ENCODE measurements at places on chromosomes 5 and 9.

GRCh38 chr5:132677191-132677590, 3.4 kb downstream of the IL4 start:
- H3K36me3 ChIP-seq = no peaks in the 10 kb centered on the region
- H3K27me3 ChIP-seq = no peaks in the 10 kb centered on the region
- H3K4me1 ChIP-seq = no peaks in the 10 kb centered on the region
- DNase-seq = no peak

DNA sequence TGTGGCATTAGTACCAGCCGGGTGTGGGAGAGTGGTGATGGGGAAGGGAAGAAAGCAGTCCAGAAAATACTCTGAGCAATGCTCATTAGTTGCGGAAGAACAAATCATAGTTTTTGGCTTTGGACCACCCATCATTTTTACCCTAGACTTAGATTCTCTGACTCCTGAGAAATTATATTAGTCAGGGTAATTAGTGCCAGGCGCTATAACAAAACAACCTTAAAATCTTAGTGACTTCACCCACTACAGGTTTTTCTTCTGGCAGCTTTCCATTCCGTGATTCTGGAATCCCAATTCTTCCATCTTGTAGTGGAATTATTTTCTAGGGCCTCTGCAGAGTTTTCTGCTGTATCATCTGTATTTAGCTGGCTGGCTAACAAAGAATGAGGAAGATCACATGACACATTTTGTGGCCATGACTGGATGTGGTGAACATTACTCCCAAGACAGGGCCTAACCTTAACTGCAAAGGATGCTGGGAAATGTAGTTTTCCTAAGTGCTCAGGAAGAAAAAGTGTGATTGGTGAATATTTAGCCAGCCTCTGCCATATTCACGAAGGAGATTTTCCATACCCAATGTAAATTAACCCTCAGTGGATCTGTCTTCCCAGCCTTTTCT, 373.0 kb upstream of the MEF2C start:
- no peak overlapping the region for H3K4me3 ChIP-seq
- no peaks in the 10 kb centered on the region for H3K27me3 ChIP-seq
- no peaks in the 10 kb centered on the region for H3K36me3 ChIP-seq
- no peaks in the 10 kb centered on the region for H3K4me1 ChIP-seq

GRCh38 chr5:91162534-91163381, 220.4 kb downstream of the ARRDC3 start:
- peaks cover 6% of the 10 kb centered on the region for H3K4me1 ChIP-seq
- peak; percentile 75 for DNase-seq
- peak overlapping the region; percentile 31 for H3K27ac ChIP-seq
- no peaks in the 10 kb centered on the region for H3K27me3 ChIP-seq

DNA sequence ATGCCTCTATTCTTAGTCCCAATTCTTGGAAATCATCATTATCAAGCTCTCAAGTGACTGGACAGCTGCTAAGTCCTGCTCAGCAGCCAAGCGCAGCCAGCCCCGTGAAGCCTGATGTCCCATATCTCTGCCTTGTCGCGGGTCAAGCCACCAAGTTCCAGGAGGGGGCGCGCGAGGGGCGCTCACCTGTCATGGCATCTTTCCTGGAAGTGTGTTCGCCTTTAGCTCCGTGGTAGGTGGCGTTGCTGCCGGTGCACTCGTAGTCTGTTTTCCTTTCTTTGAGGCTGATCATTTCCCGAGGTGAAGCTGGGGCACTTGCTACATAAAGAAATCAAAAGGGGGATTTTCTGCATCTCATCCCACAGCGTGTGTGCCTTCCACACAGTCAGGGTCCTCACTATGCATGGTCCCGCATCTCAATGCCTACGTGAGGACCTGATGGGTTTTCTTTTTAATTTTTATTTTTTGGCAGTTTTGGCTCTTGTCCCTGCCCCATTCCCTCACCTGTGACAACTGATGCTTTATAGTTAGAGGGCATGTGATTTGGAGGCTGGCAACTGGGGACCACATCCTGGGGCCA, 227.0 kb upstream of the DAP start:
- H3K27me3 ChIP-seq = peaks cover 7% of the 10 kb centered on the region
- no peak overlapping the region for H3K4me3 ChIP-seq
- H3K27ac ChIP-seq = no peak overlapping the region

- peaks cover 47% of the 10 kb centered on the region for H3K27me3 ChIP-seq
- H3K36me3 ChIP-seq = no peaks in the 10 kb centered on the region
Observed at GRCh38 chr5:174706997-174707572, 17.3 kb upstream of the MSX2 start.

GRCh38 chr5:34657988-34658387, 1.9 kb downstream of the RAI14 start:
- H3K4me3 ChIP-seq = peak overlapping the region; percentile 85
- peak overlapping the region; percentile 98 for H3K27ac ChIP-seq
- peaks cover 12% of the 10 kb centered on the region for H3K27me3 ChIP-seq
- H3K36me3 ChIP-seq = peaks cover 2% of the 10 kb centered on the region
- H3K4me1 ChIP-seq = peaks cover 17% of the 10 kb centered on the region

DNA sequence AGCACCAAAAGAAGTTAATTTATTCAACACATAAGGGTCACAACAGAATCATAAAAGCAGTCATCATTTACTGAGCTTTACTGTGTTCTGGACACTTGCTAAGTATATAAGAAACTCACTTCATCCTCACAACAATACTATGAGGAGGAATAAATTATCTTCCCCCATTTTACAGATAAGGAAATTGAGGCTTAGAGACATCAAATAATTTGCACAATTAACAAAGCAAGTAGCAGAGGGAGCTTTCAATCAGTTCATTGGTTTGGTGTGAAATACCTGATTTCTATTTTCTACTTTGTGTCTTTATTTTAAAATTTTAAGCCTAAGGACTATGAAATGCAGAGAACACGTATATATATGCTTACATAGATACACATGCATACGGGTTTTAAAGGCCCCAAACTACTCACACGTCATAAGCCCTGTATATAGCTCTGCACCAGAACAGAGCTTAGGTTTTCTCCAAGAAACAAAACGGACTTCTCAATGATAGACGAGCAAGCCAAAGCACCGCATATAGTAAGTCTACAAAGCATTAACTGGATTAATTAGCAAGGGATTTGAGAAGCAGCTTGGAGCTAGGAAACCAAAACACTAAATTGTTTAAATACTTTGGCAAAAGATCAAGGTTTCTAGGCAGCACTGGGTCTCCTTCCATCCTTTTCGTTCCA, 95.6 kb downstream of the DENND1A start:
- no peak overlapping the region for H3K27ac ChIP-seq
- peak; percentile 18 for DNase-seq
- H3K27me3 ChIP-seq = no peaks in the 10 kb centered on the region
- peaks cover 7% of the 10 kb centered on the region for H3K4me1 ChIP-seq
- H3K4me3 ChIP-seq = no peak overlapping the region

DNA sequence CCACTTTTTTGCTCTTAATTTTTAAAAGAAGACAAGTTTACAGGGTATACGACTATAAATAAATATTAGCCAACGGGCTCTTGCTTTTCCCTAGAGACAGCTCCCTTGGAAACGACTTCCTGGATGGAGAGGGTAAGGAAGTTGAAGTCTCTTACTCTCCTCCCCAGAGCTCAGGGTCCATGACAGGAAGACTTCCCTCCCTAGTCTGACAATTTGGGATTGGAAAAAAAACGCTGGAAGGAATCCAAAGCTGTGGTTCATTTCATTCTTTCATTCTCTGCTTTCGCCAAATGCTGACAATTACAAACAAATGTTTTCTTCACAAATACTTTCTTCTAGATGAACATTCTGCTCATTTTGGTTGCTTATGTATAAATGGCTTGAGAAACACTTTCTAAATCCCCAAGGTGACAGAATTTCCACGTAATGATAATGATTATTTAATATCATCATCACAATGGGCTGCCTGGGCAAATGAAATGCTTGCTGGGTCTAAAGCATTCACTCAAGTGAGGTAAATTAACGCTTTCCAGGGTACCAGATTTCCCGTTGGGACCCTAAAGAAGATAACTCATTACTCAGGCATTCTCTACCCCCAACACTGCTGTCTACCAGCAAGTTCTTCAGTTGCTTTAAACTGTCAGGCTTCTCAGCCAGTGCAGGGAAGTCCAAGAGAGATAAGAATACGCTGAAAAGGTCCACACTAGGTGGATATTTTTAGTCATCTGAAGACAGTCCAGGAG, 139.8 kb upstream of the SLC30A5 start:
- no peaks in the 10 kb centered on the region for H3K27me3 ChIP-seq
- no peak overlapping the region for H3K4me3 ChIP-seq
- no peak overlapping the region for H3K27ac ChIP-seq

GRCh38 chr5:164909673-164910072, 1404.3 kb downstream of the MAT2B start:
- no peaks in the 10 kb centered on the region for H3K4me1 ChIP-seq
- no peaks in the 10 kb centered on the region for H3K36me3 ChIP-seq
- H3K27ac ChIP-seq = no peak overlapping the region
- no peaks in the 10 kb centered on the region for H3K27me3 ChIP-seq

DNA sequence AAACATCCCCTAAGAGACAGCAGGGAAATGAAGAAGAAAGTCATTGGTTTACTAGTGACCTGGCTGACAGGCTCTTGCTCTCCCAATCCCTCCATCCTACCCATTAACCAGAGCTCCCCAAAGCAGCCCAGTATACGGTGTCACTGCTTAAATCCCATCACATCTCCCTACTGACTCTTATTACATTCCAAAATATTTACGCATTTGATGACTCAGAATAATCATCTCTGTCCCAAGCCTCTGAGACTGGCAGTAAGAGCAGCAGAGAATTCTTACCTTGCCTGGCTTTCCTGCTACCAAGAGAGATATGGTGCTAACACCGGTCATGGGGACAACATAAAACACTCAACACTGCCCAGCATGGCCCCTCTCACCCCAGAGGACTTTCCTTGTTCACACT, 20.2 kb upstream of the WHRN start:
- no peak overlapping the region for H3K27ac ChIP-seq
- H3K36me3 ChIP-seq = no peaks in the 10 kb centered on the region
- no peak overlapping the region for H3K4me3 ChIP-seq
- H3K27me3 ChIP-seq = peaks cover 7% of the 10 kb centered on the region

- H3K36me3 ChIP-seq = no peaks in the 10 kb centered on the region
- DNase-seq = no peak
- no peaks in the 10 kb centered on the region for H3K4me1 ChIP-seq
- H3K27me3 ChIP-seq = no peaks in the 10 kb centered on the region
- no peak overlapping the region for H3K27ac ChIP-seq
Observed at GRCh38 chr5:33641744-33642505, 201.2 kb downstream of the TARS1 start.

DNA sequence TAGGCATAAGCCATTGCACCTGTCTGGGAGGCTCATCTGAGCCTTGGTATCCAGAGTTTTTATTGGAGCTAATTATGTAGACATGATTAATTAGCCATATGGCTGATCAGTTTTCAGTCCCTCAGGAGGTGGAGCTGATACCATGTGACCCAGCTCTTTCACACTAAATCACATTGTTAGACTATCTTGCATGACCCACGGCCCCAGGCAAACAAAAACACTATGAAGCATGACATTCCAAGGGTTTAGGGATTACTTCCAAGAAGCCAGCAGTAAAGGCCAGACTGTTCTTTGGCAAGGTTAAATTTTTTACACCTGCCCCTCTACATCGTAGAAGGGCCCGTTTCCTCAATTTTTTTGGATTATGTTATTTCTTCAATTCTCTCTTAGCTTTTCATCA, 5.0 kb upstream of the C5orf24 start:
- no peak overlapping the region for H3K4me3 ChIP-seq
- no peak overlapping the region for H3K27ac ChIP-seq
- H3K27me3 ChIP-seq = no peaks in the 10 kb centered on the region

GRCh38 chr9:136562746-136563495, 17.1 kb upstream of the NOTCH1 start:
- no peaks in the 10 kb centered on the region for H3K27me3 ChIP-seq
- H3K27ac ChIP-seq = no peak overlapping the region
- DNase-seq = no peak
- H3K36me3 ChIP-seq = no peaks in the 10 kb centered on the region
- H3K4me3 ChIP-seq = no peak overlapping the region

- no peak overlapping the region for H3K27ac ChIP-seq
- peaks cover 7% of the 10 kb centered on the region for H3K36me3 ChIP-seq
- DNase-seq = peak; percentile 52
- H3K4me3 ChIP-seq = no peak overlapping the region
- peaks cover 10% of the 10 kb centered on the region for H3K4me1 ChIP-seq
Observed at GRCh38 chr5:15577831-15578230, 77.9 kb downstream of the FBXL7 start.

DNA sequence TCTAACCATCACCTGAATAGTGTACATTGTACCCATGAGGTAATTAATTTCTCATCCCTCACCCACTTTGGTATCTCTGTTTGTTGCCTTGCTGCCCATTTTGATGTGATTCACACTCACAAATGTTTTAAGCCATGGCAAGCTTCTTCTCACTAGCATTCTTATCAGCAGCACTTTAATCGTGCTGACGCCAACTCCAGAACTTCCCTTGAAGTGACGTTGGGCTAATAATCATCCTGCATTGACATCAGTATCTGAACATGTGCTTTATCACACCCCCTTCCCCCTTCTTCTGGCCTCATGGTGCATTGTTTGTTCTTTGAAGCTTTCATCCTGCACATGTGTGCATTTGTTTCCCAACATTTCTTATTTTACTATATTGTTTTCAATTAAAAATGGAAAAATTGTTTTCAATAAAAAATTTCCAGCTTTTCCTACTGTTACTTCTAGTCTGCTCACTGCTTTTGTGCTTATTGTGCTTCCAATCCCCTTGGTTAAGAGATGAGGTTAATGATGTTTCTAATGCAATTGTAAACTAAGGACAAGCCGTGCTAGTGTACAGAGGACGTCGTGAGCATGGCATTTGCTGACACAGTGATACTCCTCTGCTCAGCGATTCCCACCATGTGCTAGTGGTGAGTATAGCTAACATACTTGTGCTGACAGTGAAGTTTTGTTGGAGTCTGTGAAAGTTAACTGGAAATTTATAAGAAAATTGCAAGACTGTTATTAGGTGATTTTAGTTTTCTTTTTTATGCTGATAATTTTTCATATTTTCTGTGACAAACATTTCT, 238.5 kb downstream of the KDM4C start:
- DNase-seq = no peak
- no peaks in the 10 kb centered on the region for H3K36me3 ChIP-seq
- no peak overlapping the region for H3K4me3 ChIP-seq
- no peaks in the 10 kb centered on the region for H3K27me3 ChIP-seq

DNA sequence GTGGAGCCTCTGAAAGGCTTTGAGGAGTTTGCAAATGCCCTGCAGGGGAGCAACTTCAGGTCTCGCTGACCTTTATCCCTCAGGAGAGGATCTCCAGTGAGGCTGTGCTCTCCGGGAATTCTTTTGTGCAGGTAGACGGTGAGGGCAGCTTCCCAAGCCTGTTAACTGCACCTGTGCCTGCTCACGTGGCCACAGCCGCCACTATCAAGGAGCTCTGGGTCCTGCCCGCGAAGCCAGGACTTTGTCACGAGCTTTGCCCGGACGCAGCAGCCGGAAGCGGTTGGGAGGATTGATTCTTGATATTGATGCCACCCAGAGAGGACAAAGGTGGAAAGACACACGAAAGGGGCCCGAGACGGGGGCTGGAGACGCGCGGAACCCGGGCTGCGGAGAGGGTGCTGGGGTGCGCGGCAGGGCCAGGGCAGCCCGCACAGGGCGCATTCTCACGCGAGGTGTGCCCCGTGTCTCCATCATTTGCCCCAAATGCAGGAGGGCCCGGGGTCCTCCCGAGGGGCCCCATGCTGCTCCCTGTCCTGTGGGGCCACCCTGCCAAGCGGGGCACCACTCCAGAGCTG, 18.2 kb downstream of the SLC9A3 start:
- H3K36me3 ChIP-seq = no peaks in the 10 kb centered on the region
- H3K4me3 ChIP-seq = no peak overlapping the region
- peaks cover 14% of the 10 kb centered on the region for H3K4me1 ChIP-seq
- no peak overlapping the region for H3K27ac ChIP-seq
- DNase-seq = no peak
